ENCODE measurements at places on chromosomes 3 and 15.

DNA sequence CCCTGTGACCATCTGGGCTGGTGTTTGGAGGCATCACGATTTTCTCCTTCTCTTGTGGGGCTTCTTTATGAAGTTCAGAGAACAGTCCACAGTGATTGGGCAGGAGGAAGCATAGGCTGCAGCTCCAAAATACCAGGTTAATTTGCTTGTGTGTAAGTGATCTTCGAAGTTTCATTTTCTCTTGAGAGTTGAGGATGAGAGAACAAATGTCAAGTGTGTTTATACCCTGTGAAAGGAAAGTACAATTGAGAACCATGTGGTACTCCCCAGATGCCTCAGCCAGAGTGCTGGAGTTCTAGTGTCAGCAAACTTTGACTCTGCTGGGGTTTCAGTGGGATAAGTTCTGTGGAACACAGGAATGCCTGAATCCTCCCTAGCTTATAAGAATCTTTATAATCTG is 357.1 kb upstream of the CFAP20DC start:
- DNase-seq = no peak

DNA sequence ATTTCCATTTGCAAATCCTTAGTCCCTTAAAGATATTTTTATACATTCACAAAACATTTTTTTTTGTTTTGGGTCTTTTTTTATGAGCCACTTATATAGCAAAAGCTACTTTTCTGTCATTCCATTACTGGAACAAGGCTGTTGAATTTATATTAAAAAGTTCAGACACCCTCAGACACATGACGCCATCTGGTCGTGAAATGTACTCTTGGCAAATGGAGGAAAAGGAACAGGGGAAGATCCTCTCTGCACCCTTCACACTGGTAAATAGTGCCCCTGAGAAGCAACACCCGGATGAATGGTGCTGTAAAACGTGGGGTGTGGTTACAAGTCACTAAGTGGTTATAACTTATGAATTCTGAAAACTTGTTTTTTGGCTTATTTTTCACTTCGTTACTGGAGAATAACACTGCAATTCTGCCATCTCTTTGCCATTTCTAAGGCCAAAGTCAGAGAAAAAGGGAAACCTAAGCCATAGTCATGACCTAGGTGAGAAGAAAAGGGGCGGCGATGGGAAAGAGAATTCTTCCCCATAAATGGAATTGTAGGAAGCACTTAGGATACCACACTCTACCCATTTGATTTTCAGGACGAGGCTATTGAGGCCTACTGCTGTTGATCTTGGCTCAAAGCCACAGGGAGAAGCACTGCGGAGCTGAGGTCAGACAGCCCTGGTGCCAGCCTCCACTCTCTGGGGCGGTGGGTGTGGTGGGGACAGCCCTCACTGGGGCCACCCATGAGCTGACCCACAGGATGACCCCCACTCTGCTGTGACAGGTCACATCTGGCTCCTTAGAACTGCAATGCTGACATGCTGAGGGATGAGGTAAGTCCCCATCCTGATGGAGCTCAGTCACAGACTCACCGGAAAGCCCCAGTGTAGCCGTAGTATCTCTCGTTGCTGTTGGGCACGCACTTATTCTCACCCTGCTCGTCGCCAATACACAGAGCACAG is 21.9 kb downstream of the LTF start:
- no peak for DNase-seq

DNA sequence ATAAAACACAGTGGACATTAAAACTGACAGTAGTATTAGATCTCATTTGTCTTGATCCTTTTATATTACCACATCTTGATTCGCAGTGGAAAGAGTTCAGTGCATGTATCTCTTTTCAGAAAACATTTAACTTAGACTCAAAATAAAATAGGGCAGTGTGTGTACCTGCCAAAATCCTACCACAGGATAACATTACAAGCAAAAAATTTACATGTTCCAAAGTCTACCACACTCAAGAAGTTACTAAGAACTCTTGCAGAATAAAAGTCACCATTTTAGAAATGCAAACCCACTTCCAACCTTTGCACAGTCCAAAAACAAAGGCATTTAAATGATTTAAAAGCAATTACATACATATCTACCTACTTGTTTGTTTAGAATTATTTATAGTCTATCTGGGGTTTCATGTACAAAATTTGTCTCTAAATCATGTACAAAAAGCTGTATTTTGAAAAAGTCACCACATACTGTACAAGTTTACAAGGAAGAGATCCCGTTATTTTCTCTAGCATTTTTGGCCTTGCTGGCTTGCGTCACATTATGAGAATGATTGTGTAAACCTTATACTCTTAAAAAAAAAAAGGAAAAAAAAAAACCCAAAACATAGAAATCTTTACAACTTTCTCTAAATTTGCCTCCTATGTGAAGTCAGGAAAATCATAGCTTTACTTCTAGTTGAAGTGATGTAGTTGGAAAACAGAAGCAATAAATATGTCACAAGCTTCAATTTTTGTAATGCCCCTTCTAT is 153.8 kb downstream of the ADAM10 start:
- no peak for DNase-seq

DNA sequence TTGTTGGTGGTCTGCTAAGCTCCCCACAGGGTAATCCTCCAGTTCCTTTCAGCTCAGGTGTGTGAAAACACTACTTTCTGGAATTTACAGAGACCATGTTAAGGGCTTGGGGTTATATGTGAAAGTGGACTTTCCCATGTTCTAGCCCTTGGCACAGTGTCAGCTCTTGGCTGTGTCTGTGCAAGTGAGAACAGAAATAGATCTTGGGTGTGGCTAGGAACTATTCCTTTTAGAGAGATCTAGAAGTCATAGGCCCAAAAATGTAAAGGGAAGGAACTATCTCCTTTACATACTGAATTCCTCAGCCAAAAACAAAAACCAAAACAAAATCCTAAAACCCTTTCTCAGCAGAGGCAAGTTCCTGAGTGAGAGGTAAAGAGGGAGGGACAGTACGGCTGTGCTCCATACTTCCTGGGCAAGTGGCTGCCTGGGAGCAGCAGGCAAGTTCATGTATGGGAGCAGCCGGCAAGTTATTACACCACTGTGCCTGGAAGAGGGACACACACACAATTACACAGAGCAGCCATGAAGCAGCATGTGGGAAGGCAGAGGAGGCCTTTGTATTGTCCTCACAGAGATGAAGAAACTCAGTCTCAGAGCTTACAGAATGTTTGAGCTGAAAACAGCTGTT is 19.9 kb upstream of the C3orf62 start:
- no peak for DNase-seq

DNA sequence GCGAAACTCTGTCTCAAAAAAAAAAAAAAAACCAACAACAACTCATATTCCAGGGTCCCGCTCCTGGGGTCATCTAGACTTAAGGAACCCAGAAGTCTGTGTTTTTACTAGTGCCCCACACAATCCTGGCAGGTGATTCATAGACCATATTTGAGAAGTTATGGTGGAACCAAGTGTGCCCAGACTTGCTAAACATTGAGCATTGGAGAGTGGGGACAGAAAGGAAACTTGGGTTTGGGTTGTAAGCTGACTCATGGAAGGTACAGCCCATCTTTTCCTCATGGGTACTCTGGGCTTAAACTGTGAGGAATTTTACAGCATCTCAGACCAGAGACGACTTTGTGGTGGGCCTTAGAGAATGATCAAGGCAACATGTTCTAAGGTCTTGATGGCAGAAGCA is 18.3 kb upstream of the IGF2BP2 start:
- DNase-seq = no peak

GRCh38 chr3:110624576-110624975 is 447.0 kb upstream of the NECTIN3 start:
- no peak for DNase-seq

- DNase-seq = no peak
Measured at GRCh38 chr3:64716110-64716710, 28.4 kb upstream of the ADAMTS9 start.

All from activated T-cell treated with anti-CD3 and anti-CD28 coated beads for 1 hour (primary cell).